ENCODE measurements at places on chromosomes 1 and 21.

DNA sequence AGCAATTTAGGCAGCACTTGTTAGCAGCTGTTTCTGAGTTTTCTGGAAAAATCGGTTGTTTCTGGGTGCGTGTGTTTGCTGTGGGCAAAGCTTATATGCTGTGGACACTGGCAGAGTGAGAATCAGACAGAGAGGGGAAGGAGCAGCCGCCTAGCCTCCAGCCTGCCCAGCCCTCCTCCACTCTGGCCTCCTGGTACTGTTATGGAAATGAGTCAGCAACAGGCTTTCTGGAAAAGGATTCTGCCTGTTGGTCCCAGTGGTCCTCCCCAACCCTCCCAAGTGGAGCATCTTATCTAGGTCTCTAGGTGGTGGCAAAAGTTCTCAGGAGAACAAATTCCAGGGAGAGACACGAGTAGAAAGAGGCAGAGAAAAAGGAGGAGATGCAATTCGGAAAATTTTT lies 42.2 kb upstream of the GOLT1A start:
- DNase-seq: peak; percentile 31

GRCh38 chr1:38745476-38746401 lies 113.8 kb downstream of the RRAGC start:
- DNase-seq: no peak

- no peak for DNase-seq
Measured at GRCh38 chr1:207908107-207908734, 2.7 kb downstream of the CD34 start.

DNA sequence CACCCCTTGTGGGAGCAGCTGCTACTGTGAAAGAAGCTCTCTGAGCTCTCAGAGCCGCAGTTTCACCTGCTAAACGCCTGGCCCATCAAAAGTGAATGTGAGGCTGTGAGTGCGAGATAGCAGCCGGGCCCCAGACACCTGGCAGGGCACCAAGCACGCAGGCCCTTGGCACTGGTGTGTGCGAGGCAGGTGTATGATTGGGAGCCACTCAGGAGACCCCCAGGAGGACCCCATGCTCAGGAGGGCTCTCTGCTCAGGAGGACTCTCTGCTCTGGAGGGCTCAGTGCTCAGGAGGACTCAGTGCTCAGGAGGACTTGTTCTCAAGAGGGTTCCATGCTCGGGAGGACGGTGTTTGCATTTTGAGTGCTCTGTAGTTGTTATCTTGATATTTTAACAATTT lies 14.3 kb upstream of the ADARB1 start:
- no peak for DNase-seq

DNA sequence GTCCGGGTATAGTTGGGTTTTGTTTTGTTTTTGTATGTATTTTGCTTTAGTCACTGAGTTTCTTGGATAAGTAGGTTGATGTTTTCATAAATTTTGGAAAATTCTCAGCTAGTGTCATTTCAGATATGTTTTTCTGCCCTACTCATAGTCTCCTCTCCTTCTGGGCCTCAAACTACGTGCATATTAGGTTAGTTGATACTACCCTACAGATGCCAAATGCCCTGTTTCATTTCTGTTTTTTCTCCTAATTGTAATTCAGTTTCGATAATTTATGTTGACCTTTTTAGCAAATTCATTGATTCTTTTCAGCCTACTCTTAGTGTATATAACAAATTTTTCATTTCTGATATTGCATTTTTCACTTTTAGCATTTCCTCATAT lies 268.6 kb upstream of the RGS18 start:
- no peak for DNase-seq

- DNase-seq: no peak
Measured at GRCh38 chr1:61770131-61770530, 27.9 kb downstream of the PATJ start.

- no peak for DNase-seq
Measured at GRCh38 chr1:108722292-108722691, 9.6 kb downstream of the FNDC7 start.

DNA sequence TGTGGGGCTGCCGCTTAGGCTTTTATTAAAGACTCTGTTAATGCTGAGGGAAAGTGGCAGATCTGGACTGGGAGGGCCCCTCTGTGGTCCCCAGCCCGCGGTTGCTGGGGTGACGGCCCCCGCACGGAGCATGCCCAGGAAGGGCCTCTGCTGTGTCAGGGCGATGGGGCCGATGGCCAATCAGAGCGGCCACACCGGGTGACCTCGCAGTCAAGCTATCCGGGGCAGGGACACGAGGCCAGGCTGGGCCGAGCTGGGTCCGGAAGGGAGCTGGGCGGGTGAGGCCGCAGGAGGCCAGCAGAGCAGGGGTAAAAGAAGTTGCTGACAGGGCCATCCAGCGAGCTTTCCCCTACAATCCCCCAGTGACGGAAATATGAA lies 145.1 kb downstream of the CASZ1 start:
- DNase-seq: no peak

DNA sequence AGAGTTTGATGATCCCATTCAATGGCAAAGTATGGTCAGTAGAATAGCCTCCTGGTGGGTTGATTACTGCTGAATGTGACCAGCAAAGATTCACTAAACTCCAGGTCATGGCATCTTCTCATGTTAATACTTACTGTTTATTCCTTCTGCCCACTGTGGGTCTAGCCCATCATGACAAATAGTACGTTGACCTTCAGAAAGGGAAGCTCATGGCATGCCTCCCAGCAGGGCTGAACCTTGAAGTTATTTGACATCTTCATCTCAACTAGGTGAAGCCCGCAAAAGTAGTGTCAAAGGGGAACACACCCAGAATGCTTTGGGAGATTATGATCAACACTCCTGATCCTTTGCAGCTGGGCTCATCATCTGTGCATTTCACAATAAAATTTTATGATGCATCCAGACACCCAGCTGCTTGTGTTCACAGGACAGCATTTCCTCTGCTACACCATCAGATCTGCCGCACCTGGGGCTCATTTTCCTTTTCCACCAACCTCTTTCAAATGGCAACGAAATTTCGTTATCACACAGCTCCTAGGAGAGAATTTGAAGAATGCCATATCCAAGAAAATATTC lies 49.6 kb downstream of the HLX start:
- peak; percentile 17 for DNase-seq

DNA sequence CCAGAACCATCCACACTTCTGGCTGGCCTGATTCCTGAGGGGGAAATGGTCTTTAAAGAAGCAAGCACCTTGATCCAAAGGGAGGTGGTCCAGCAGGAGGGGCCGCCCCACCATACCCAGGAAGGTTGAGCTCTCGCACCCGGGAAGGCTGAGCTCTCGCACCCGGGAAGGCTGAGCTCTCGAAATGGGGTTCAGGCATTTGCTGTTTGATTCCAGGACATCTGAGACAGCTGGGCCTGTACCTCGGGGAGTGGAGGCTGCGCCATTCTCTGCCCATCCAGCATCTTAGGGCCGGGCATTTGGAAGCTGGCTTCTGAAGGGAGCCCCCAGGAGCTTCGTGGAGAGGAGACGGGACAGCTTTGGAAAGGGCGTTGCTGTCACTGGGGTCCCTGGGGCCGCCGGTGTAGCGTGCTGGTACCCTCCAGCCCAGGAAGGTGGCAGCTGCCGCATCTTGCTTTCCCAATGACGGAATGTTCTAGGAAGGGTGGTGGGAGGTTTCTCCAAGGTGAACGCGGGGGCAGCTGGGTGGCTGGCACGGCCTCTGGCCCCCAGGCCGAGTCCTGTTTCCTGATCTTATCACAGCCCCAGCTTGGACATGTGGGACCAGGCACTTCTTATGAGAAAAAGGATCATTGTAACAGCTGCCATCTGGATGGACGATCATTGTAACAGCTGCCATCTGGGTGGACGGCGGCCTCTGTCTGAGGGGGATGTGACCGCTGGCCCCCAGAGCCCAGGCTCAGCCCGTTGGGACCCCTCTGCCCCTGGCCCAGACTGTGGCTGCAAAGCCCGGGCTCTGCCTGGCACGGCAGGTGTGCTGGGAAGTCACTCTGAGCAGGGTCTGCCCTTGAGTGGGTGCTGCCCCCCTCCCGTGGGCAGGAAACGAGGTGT lies 61.6 kb downstream of the COL18A1 start:
- no peak for DNase-seq

DNA sequence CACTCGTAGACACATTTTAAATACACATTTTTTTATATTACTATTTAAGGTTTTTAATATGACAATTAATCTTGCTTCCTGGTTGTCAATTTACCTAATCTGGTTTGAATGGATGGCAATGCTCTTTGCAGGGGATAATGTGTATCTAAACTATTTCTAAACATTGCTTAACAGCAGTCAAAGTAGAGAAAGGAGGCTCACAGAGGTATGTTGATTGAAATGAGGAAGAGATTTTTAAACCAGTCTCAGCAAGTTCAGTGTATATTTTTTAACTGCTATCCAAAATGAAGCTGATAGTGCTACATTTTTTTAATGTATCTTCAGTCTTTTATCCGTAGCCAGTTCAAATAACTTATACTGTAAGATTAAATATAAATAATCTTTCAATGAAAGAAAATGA lies 17.4 kb downstream of the FMO1 start:
- no peak for DNase-seq

- peak; percentile 23 for DNase-seq
Measured at GRCh38 chr1:182662121-182662890, 22.1 kb downstream of the RGS8 start.

GRCh38 chr1:33384040-33384812 lies 46.7 kb downstream of the PHC2 start:
- DNase-seq: peak; percentile 84

GRCh38 chr1:86150553-86151055 lies 6.0 kb downstream of the COL24A1 start:
- DNase-seq: peak; percentile 53

DNA sequence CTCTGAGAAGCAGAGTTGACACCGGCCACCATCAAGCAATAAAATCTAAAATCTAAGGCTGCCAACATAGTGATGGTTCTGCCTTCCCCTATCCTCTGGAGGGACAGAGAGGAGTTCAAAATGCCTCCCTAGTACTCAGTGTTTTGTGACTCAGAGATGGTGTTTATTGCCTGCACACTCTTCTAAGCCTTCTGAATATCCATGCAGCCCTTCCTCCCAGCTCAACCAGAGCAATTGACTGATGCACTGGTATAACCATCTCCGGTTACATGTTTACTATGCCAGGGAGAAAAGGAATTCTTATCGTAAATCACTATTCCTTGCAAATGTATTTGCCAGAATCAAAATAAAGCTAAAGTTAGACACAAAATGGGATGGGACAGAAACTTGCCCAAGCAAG lies 132.9 kb upstream of the RAB4A start:
- DNase-seq: no peak
